Transverse colon (tissue), 4 donors: ENCODE measurements at places on chromosomes 7 and 10. TPM values are rescaled to one million over a fixed set of nuclear protein-coding genes. Genes with fewer than 3 reads are reported as not detected.
A peak's percentile ranks its signal among the peaks of the same experiment; 100 is the strongest.

DNA sequence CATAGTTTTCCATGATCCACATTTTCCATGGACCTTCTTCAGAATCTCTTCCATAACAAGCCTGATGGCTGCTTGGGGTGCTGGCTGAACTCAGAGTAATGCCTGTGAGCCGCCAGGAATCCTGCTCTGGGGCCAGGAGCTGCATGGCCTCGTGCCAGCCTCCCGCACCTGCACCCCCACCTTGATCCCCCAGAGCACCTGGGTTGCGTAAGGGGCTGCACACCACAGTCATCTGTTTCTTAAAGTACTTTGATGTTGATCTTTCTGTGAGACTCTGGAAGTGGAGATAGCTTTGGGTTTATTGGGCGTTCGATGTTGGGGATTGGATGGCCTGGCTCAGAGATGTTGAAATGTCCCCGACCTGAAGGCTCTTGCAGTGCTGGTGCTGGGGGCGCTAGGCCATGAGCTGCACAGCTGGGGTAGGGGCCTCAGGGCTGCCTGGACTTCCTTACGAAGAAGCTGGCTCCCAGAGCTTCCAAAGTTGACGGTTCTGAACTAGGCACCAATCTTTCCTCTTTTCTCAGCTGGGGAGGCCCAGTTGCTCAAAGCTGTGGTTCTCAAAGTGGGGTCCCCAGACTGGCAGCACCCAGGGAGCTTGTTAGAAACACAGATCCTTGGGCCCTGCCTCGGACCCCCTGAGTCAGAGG, 534.0 kb downstream of the DNAJB6 start:
- no peak overlapping the region for H3K27ac ChIP-seq
- H3K4me1 ChIP-seq, result peaks cover 4% of the 10 kb centered on the region
- peaks cover 8% of the 10 kb centered on the region for H3K27me3 ChIP-seq

DNA sequence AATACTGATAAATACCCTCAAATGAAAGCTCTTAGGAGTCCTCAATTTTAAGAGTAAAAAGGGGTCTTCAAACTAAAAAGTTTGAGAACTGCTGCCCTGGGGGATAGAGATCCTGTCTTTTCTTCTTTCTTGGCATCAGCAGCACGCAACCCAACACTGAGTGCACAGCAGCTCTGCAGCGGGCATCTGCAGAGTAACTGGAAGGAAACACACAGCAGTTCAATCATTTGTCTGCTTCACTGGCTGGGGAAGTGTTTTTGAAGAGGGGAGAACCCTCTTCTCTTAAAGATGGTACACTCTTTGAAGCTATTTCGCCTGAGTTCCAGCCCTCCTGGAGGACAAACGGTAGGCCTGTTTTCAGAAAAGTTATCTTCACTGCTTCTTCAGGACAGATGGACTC, 193.6 kb downstream of the FGFR2 start:
- DNase-seq, result no peak
- no peaks in the 10 kb centered on the region for H3K36me3 ChIP-seq
- H3K27me3 ChIP-seq, result no peaks in the 10 kb centered on the region
- no peak overlapping the region for H3K27ac ChIP-seq
- H3K4me3 ChIP-seq, result no peak overlapping the region
- H3K4me1 ChIP-seq, result no peaks in the 10 kb centered on the region

DNA sequence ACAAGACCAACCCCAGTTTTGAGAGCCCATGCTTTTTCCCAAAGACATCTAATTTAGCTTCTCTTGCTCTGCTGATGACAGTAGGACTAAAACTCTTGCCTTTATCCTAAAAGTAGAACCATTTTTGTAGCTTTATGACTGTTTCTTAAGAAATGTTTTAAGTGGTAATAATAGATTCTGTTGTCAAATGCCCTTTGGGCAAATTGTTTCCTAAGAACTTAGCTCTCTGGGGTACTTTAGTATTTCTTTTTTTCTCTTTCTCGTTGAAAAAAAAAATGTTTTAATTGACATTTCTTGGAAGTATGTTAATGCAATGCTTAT, 157.4 kb downstream of the ARID5B start:
- H3K36me3 ChIP-seq, result no peaks in the 10 kb centered on the region
- peaks cover 21% of the 10 kb centered on the region for H3K4me1 ChIP-seq
- no peaks in the 10 kb centered on the region for H3K27me3 ChIP-seq
- no peak overlapping the region for H3K4me3 ChIP-seq
- peak overlapping the region; percentile 91 for H3K27ac ChIP-seq
- no peak for DNase-seq

- no peak overlapping the region for H3K4me3 ChIP-seq
- H3K27me3 ChIP-seq, result no peaks in the 10 kb centered on the region
- no peaks in the 10 kb centered on the region for H3K36me3 ChIP-seq
Measured at GRCh38 chr10:126017961-126018560, 121.7 kb downstream of the FANK1 start.

GRCh38 chr10:35855155-35855947, 213.3 kb upstream of the FZD8 start:
- no peaks in the 10 kb centered on the region for H3K27me3 ChIP-seq
- no peaks in the 10 kb centered on the region for H3K36me3 ChIP-seq
- no peak overlapping the region for H3K4me3 ChIP-seq
- DNase-seq, result no peak
- no peak overlapping the region for H3K27ac ChIP-seq

DNA sequence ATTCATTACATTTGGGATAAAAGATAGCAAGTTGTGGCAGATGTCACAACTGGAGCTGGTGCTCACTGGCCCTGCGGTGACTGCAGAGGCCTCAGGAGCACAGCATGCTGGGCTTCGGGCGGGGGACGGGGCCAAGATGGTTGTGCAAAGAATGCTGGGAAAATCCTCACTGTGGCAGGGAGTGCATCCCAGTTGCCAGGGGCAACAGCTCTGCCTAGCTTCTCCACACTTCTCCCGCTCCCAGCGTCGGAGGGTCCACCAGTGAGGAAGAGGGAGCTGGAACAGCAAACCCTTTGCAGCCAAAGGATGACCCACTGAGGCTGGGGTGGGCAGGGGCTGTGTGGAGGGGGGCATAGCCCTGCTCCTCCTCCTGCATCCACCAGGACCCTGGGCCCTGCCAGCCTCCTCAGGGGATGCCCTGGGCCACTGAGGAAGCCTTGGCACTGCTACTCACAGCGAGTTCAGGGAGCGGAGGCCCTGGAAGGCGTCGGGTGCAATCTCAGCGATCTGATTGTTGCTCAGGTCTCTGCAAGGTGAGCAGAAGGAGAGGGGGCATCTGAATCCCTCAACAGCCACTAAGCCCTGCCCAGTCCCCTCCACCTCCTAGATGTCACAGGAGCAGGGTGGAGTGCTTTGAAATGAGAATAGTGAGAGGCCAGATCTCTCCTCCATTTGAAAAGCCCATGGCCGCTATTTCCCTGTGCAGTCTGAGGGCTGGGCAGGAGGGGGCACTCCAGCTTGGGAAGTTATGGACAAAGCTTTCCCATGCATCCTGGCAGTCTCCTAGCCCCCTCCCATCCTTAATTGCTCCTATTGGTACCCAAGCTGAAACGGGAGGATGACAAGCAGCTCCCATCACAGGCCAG, 126.5 kb downstream of the SLIT1 start:
- no peak overlapping the region for H3K27ac ChIP-seq
- H3K4me1 ChIP-seq, result no peaks in the 10 kb centered on the region

DNA sequence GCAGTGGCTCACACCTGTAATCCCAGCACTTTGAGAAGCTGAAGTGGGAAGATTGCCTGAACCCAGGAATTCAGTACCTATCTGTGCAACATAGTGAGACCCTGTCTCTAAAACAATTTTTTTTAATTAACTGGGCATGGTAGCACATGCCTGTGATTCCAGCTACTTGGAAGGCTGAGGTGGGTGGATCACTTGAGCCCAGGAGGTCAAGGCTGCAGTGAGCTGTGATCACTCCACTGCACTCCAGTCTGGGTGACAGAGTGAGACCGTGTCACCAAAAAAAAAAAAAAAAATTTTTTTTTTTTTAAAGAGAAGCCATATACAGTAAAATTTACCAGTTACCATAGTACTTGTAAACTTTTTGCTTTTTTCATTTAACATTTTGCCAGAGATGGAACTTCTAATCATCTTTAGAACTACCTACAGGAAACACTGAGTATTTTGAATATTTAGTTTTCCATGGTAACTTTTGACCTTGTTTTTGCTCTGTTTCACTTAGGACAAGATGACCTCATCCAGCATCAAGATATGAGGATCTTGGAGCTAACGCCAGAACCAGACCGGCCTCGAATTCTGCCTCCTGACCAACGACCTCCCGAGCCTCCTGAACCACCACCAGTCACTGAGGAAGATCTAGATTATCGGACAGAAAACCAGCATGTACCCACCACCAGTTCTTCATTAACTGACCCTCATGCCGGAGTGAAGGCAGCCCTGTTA, 40.6 kb downstream of the MPLKIP start:
- H3K36me3 ChIP-seq, result no peaks in the 10 kb centered on the region
- no peak overlapping the region for H3K27ac ChIP-seq
- H3K27me3 ChIP-seq, result no peaks in the 10 kb centered on the region
- no peak overlapping the region for H3K4me3 ChIP-seq
- no peaks in the 10 kb centered on the region for H3K4me1 ChIP-seq

GRCh38 chr10:73576178-73576889, 14.8 kb downstream of the USP54 start:
- H3K27ac ChIP-seq, result peak overlapping the region; percentile 83
- no peaks in the 10 kb centered on the region for H3K27me3 ChIP-seq
- DNase-seq, result no peak

- peak; percentile 33 for DNase-seq
- H3K4me3 ChIP-seq, result peak overlapping the region; percentile 54
- peak overlapping the region; percentile 87 for H3K27ac ChIP-seq
- H3K4me1 ChIP-seq, result no peaks in the 10 kb centered on the region
Measured at GRCh38 chr10:27743877-27744801, 1.5 kb downstream of the MKX start.

DNA sequence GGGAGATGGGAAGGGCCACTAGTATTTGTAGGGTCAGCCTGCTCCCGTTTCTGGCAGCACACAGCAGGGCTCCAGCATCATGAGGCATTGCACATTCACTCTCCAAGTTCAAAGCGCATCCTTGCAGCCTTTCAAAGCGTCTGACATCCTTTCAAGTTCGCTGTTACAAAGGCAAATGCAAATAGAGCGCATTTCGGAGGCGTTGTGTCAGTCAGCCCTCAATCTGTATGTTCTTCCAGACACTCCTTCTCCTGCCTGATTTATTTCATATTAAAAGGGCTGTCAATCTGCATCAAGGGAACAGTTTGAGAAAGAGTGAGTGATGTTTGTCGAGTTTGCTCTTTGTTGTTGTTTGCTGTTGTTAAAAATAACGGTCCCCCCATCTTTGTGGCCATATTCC, 188.5 kb downstream of the SNX10 start:
- no peak for DNase-seq
- H3K27ac ChIP-seq, result no peak overlapping the region
- H3K4me3 ChIP-seq, result no peak overlapping the region
- no peaks in the 10 kb centered on the region for H3K27me3 ChIP-seq
- H3K36me3 ChIP-seq, result no peaks in the 10 kb centered on the region

The ZDHHC16 gene
- total RNA-seq, result 36.2 TPM

- no peak overlapping the region for H3K4me3 ChIP-seq
- peaks cover 4% of the 10 kb centered on the region for H3K4me1 ChIP-seq
- no peaks in the 10 kb centered on the region for H3K36me3 ChIP-seq
Measured at GRCh38 chr10:7571981-7572380, 94.8 kb downstream of the ITIH5 start.

- peak overlapping the region; percentile 69 for H3K27ac ChIP-seq
- no peaks in the 10 kb centered on the region for H3K36me3 ChIP-seq
- no peaks in the 10 kb centered on the region for H3K27me3 ChIP-seq
- peaks cover 32% of the 10 kb centered on the region for H3K4me1 ChIP-seq
- H3K4me3 ChIP-seq, result no peak overlapping the region
Measured at GRCh38 chr10:91198781-91199180, 21.7 kb upstream of the PCGF5 start.

DNA sequence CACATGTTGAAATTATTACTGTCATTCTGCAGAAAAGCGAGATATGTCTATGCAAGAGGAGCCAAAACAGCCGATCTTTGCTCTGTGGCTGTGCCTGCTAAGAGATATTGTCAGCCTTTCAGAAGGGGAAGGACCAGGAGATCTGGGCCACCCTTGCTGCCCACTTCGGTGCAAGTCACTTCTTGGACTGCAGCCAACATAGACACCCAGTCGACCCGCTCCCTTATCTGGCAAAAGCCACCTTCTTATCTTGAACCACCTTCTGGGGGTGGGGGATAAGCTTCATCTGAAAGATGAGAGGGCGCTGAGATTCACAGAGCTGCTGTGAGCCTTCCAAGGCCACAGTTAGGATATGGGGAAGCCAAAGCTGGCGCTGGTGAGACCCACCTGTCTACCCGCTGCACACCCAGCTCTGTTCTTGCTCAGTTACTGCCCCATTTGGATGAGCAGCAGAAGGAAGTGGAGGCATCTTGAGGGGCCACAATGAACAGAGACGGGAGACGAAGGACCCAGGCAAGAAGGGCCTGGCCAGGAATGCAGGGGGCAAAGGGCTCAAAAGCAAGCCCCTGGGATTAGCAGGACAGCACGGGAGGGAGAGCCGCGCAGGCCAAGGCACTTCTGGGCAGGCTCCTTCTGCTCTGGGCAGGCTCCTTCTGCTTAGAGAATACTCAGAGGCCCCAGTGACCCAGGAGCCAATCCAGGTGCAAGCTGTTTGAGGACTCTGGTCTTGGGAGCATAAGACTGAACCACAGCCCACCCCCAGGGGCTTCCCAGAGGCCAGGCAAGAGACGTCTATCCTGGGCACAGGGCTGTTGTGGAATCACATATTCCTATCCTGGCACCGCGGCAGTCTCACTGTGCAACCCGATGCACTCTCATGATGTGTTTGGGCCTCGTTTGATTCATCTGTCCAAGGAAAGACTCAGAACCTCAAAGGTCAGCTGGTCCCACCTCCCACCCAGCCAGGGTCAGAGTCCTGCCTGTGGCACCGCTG, 38.4 kb upstream of the NPFFR1 start:
- H3K27ac ChIP-seq, result no peak overlapping the region
- no peaks in the 10 kb centered on the region for H3K27me3 ChIP-seq
- no peak for DNase-seq

- H3K4me3 ChIP-seq, result no peak overlapping the region
- no peaks in the 10 kb centered on the region for H3K36me3 ChIP-seq
- DNase-seq, result no peak
- no peaks in the 10 kb centered on the region for H3K27me3 ChIP-seq
- peak overlapping the region; percentile 54 for H3K27ac ChIP-seq
Measured at GRCh38 chr7:50707236-50708006, 75.3 kb downstream of the GRB10 start.

GRCh38 chr10:106571192-106571946, 593.1 kb downstream of the SORCS1 start:
- H3K36me3 ChIP-seq, result no peaks in the 10 kb centered on the region
- H3K4me1 ChIP-seq, result no peaks in the 10 kb centered on the region
- H3K27me3 ChIP-seq, result no peaks in the 10 kb centered on the region
- no peak for DNase-seq
- H3K27ac ChIP-seq, result no peak overlapping the region
- H3K4me3 ChIP-seq, result no peak overlapping the region

GRCh38 chr10:95660283-95660682, 3.8 kb upstream of the ALDH18A1 start:
- no peak for DNase-seq
- no peak overlapping the region for H3K4me3 ChIP-seq
- H3K27me3 ChIP-seq, result no peaks in the 10 kb centered on the region
- peaks cover 12% of the 10 kb centered on the region for H3K4me1 ChIP-seq
- H3K27ac ChIP-seq, result no peak overlapping the region
